Left lobe of liver (tissue), 2 donors: ENCODE measurements at places on chromosomes 11 and 22.

GRCh38 chr11:128834157-128834556 lies 32.9 kb downstream of the KCNJ1 start:
- DNase-seq = no peak

GRCh38 chr11:68927280-68928135 lies 23.8 kb downstream of the IGHMBP2 start:
- DNase-seq = no peak

DNA sequence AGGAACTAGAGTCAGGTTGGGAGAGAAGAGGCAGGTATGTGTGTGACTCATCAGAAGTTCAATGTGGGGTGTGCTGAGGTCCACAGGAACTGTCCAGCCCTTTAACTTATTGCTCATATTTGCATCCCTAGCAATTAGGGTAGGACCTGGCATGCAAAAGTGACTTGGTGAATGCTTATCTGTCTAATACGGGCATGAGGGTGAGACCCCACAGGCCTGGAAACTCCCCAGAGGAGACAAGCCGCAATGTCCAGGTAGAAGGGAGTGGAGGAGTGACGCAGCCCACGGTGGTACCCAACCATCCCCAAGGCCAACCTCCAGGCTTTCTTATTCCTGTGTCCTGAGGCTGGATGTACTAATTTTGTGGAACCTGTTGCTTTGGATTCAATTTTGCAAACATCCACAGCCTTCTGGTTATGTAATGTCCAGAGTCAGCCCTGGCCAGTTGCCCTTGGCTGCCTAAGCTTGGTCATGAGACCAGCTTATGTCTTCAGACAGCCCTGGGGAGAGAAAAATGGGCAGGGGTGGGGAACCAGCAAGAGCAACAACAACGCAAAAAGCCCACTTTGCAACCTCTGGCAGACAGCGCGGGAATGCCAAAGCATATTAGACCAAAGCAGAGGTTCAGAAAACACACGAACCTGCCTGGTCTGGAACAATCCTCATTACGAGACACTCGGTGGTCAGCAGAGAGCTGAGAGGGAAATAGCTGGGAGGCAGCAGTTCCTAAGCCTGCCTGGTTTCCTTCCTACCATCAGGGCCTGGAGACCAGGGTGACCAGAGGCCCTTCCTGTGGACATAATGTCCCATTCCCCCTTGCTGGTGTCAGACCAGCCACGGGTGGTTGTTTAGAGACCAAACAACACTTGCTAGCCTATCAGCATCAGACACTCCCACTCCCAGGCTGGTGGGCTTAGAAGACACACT lies 49.3 kb downstream of the TIMP3 start:
- DNase-seq = peak; percentile 83

DNA sequence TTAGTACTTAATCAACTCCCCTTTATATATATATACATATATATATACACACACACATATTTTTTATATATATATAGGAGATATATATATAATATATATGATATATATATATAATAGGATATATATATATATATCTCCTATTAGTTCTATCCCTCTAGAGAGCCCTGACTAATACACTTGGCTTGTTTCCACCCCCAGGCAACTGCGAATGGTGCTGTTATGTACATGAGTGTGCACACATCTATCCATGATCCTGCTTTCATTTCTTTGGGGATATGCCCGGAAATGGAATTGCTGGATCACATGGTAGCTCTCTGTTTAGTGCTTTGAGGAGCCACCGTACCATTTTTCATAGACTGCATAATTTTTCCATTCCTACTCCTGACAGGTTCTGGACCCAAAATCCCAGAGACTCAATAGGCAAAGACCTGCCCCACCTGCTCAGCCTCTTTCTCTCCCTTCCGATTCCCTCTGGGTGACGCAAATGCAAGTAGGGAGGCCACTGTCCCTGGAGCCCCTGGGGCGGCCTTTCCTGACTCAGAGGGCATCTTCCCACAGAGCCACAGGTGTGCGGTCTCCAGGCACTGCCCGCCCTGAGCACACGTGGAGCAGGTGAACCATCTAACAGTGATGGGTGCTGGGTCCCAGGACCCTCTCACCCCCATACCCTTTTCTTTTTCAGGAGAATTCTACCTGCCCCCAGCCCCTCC lies 12.0 kb downstream of the FGF3 start:
- no peak for DNase-seq

DNA sequence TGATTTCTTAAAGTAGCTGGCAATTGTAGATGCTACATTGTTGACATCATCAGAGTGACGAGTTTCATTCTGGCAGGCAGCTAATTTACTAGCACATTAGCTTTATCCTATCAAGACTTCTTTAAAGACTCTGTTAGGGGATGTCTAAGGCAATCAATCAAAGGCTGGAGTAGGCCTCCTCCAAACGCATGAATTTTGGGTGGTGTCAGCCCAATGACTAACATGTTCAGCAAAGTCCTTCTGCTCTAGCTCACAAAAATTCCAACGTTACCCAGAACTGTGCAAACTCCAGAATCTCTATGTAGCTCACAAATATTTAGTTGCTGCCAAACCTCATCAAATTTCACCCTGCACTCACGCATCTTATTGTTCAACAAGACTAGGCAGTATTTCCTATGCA lies 395.6 kb downstream of the DLG2 start:
- DNase-seq = no peak

DNA sequence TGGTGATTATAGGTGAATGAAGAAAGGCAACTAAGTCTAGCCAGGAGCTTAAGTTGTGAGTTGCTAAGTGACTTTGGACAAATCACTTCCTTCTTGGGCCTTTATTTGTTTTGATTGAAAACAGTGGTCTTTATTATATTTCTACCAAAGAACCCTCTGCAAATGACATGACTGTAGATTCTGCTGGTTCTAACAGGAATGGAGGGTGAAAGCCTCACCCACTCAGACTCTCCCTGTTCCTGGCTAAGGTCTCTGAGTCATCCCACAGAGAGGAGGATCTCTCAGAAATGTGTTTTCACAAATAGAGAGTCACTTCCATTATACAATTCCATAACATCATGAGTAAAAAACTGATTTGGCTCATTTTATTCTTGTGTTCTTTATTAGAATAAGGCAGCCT lies 583.9 kb upstream of the LRRC4C start:
- DNase-seq = no peak

DNA sequence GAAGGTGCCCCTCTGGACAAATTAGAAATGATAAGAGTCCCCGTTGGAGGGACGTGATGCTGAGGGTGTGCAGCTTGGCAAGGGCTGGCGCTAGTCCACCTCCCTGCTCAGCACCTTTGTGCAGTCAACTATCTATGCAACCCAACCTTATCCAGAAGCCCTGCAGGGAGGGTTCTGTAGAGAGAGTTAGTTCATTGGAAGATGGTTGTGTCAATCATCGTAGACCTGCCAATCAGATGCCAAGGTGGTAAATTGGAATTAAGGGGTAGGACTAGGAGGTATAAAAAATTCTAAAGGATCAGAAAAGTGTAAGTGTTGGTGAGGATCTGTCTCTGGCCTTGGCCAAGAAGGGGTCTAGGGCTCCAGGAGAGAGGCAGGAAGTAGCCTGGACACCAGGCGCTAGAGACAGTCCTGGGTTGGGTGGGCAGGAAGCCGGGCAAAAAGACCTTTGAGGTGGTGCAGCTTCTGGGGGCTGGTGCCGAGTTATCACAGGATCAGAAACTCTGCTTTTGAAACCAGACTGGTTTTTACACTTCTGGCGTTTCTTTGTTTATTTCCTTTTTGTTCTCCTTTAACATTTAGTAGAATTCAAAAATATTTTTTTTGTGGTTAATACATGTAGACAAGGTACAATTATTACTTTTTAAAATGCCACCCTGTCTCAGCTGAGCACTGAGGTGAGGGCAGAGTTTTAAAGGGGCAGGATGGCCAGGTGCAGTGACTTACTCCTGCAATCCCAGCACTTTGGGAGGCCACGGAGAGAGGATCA lies 1.6 kb downstream of the C1QTNF6 start:
- no peak for DNase-seq

GRCh38 chr11:19666951-19667350 lies 45.7 kb upstream of the NAV2 start:
- no peak for DNase-seq

DNA sequence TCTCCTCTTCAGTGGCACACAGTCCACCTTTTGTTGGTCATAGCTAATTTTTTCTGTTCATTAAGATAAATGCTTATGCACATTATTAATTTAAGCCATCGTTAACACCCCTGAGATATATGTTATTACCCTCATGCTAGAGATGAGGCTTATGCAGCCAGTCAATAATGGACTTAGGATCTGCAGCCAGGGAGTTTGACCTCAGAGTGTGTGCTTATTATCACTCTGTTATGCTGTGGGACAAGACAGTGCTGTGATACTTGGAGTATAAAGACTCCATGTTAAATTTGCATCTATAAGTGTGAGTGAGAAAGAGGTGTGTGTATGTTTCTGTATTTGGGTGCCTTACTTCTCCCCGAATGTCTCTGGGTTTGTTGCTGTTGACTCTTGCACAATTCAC lies 969.3 kb downstream of the OPCML start:
- DNase-seq = no peak

GRCh38 chr11:131253142-131253655 lies 117.2 kb upstream of the NTM start:
- DNase-seq = no peak

- DNase-seq = no peak
These were observed 231.7 kb upstream of the NARS2 start for GRCh38 chr11:78806214-78807004.

GRCh38 chr22:20131597-20131858 lies at the start of gene ZDHHC8:
Gene ZDHHC8 (plus strand): TSS chr22:20131804. CDS start chr22:20131948, 144 bp downstream.
- DNase-seq = no peak

- DNase-seq = no peak
These were observed 16.3 kb upstream of the RBM4B start for GRCh38 chr11:66694056-66694410.

- no peak for DNase-seq
These were observed 21.1 kb downstream of the PHLDA2 start for GRCh38 chr11:2908130-2908529.

DNA sequence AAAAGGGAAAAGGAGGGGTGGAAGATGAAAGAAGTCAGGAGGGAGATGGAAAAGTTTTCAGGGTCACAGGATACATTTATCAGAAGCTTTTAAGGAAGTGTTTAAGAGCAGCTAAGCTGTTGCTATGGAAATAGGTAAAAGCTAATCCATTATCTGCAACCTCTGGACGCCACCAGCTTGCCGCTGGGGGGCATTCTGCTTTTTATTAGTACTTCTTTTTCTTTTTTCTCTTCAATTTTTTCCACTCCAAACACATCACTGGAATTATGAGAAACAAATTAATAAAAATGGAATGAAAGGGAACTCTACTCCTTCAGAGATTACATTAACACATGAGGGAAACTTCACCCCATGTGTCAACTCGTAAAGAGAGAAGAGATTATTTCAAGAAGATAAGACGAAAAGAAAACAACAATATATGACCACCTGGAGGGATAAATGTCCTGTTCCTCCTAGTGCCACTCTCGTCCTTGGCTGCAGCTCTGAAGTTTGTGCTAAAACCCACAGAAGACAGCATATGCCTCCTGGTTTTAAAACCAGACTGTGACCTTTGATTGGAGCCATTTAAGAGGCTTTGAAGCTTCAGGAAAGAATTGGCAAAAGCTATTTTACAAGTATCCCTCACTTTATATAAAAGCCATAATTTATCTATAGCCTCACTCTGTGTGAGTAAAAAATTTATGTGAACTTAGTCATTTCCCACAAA lies 972.8 kb downstream of the OPCML start:
- DNase-seq = no peak

GRCh38 chr22:48188231-48188721 lies 1425.8 kb downstream of the TBC1D22A start:
- no peak for DNase-seq

DNA sequence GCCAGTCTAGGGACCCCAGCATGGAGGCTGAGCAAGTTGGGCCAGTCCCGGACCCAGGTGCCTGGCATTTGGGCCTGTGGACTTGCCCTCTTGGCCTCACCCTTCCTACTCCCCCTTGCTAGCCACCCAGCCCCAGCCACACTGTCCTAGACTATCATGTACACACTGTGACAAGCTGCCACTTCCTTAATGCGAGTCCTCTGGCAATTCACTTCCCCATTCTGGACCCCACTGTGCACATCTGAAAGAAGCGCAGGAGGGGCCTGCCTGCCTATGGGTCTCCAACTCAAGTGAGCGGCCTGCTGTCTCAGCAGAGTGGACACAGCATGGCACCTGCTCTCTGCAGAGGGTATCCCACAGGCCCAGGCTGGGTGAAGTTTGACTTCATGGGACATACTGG lies 68.5 kb upstream of the LMO1 start:
- no peak for DNase-seq

DNA sequence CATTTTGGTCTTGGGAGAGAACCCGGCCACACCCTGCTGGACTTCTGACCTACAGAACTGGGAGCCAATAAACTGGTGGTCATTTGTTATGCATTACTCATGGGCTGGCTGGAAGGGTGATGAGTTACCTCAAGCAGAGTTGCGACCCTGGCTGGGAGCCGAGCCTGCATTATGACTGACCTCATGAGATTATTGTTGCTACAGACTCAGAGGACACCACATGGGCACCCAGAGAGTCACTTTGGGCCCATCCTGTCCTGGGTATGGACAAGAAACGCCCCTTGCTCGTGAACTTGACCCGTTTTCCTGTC lies 531.7 kb downstream of the TBC1D22A start:
- no peak for DNase-seq

DNA sequence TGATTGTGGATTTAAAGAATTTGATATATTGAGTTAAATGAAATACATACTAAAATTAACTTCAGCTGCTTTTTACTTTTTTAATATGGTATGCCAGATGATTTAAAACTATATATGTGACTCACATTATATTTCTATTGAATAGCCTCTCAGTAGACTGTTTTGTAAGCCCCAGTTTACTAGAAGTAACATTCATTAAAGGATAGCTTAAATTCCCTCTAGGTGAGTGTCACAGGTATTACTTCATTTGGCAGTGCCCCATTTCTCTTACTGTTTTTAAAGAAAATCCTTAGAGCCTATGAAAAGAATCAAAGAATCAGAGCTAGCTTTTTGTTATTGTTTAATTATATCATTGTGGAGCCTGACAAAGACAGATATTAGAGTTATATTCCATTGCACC lies 48.6 kb downstream of the ZC3H12C start:
- DNase-seq = no peak

GRCh38 chr22:40244586-40244985 lies 66.9 kb downstream of the TNRC6B start:
- no peak for DNase-seq

GRCh38 chr11:65440831-65441499 lies 18.4 kb downstream of the NEAT1 start:
- peak; percentile 47 for DNase-seq

DNA sequence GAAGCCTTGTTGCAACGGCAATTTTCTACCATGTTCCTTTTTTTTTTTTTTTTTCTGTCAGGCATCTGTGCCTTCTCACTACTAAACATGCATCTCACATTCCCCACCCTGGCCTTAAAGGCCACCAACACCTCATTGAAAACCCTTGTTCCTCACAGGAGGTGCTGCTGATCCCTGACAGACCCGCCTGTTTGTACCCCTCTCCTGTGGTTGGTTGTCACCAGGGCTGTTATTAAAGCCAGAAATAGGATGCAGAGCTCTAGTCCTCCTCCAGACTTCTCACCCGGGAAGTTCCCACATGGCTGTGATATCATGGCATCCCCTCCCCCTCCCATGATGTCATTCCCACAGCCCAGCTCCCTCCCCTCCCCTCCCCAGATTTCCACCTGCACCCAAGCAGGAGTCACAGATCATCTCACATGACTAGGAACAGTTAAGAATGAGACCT lies 302.8 kb upstream of the NCAM1 start:
- no peak for DNase-seq
